ENCODE measurements at places on chromosomes 3 and 15.

DNA sequence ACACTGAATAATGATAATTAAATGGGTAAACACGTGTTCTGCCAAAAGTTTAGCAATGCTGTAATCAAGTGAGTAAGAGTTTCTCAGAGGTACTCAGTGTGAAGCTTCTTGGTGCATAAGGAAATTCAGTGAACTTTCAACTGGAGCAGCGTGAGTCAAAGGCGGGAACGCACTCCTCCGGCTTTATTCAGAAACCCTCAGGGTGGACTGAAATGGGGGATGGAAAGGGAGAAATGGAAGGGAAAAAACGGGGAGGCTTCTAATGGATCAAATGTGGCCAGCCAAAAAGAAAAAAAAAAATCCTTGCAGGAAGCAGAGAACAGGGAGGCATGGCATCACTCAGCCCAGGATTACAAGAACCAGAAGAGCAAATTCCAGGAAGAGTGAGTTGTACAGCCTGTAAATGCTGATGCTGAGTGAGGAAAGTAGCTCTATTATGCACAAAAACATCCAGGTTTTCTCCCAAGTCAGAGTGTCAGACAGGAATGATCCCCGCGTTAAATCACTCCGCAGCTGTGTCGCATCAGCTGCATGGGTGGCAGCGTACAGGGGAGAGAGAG, 85.3 kb downstream of the ASB7 start:
- DNase-seq, result no peak

GRCh38 chr3:191972714-191973398, 511.9 kb downstream of the PYDC2 start:
- DNase-seq, result no peak

DNA sequence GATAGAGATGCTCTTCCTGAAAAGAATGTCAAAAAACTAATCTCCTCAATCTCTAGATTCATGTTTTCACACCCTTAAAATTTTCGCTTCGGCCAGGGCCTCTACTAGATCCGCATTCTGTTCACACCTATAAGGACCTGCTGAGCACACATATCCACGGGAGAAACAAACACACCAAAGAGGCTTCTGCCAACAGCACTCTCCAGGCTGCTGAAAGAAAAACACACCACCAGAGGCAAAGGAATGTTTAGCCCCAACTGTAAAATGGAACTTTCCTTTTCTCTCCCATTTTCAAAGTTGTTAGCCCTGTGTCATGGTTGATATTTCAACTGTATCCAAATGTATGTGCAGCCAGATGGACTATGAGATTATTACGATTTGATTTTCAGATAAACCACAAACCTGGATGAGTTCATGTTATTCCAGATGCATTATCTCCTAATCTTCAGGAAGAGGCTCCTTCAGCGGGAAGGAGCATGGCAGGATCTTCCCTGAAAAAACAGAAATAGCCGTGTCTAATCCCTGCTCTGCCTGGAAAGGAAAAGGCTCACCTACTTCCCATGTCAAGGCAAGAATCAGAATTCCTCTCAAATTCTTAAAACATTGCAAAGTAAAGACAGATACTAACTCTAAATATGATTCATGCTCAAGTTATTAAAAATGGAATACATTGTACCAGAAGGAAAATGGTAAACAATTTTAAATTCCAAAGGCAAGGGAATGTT, 442.7 kb upstream of the NR2F2 start:
- DNase-seq, result no peak

DNA sequence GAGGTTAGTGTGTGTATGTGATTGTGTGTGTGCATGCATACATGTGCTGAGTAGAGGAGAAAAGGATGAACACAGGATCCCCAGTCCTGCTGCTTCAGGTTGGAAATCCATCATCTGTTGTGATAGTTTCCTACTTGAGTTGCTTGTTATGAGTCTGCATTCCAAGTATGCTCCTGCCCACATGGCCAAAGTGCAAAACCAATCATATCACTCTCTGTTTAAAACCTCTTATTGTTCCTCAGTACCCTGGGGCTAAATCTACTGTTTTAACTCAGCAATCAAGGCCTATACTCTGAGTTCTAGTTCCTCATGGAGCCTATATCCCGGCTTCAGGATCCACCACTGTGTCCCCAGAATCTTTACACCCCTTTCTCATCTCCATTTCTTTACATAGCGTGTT, 139.9 kb upstream of the TLE3 start:
- DNase-seq, result no peak

- DNase-seq, result no peak
These were observed 408.6 kb downstream of the PDCD6IP start for GRCh38 chr3:34207002-34207401.

- DNase-seq, result no peak
These were observed 27.8 kb upstream of the ALDH1L1 start for GRCh38 chr3:126208182-126208581.

DNA sequence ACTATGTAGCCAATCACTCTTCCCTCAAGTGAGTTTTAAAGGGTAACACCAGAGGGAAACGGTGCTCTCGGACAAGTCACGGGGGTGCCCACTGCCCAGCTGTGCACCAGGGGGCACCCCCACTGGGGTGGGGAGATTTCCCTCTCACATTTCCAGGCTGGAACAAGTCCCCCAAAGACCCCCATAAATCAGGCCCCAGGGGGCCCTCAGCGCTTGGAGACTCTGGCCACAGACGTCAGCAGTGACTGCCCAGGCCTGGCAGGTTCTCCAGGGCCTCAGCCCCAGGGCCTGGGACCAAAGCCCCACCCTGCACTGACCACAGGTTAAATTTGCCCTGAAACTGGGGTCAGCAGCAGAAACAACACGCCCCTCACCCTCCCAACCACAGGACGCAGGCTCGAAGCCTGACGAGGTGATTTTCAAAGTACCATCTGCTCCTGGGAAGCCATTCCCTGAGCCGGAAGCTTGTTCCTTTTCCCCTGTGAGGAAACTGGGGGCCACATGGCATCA, 17.0 kb downstream of the XXYLT1 start:
- no peak for DNase-seq

DNA sequence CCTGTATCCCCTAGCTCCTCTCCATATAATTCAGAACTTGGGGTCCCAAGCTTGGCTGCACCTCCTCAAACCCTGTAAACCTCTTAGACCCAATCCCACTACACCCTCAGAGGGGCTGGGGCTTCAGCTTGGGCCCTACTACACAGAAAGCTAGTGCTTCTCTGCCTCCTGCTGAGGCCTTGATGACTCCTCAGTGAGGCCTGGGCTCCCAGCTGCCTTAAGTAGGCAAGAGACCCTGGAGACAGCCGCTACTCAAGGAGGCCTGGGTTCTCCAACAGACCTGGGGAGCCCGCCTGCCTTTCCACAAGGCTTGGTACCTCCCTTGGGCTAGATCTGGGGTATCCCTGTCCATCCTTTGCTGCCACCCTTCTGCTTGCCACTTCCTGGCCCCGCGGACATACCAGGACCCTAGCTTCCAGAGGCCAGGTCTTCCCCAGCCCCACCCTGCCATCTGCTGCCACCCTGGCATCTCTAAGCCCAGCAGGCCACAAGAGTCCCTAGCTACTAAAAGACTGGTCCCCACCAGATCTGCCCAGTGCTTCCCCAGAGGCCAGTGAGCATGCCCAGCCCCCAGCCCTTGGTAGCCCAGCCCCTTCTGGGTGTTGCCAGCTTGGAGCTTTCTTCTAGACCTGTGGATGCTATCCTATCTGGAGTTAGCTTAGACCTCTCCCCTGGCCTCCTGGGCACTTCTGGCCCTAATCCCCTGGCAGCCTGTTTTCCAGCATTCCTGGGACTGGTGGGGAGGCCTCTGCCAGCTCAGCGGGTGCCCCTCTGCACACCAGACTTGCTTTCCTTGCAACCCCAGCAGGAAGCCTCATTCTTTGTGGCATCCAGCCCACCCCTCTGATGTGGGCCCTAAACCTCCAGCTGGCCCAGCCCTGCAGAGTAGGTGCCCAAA, 13.7 kb downstream of the C15orf39 start:
- DNase-seq, result no peak

- peak; percentile 72 for DNase-seq
These were observed 195.9 kb downstream of the EPHB1 start for GRCh38 chr3:134991003-134991402.

GRCh38 chr3:177069514-177070329, 127.6 kb downstream of the TBL1XR1 start:
- DNase-seq, result no peak

- DNase-seq, result no peak
These were observed 12.4 kb downstream of the MOBP start for GRCh38 chr3:39479701-39480414.

GRCh38 chr15:39207532-39208115, 373.3 kb upstream of the THBS1 start:
- DNase-seq, result no peak

GRCh38 chr3:13590841-13591520, 42.1 kb downstream of the FBLN2 start:
- DNase-seq, result no peak

DNA sequence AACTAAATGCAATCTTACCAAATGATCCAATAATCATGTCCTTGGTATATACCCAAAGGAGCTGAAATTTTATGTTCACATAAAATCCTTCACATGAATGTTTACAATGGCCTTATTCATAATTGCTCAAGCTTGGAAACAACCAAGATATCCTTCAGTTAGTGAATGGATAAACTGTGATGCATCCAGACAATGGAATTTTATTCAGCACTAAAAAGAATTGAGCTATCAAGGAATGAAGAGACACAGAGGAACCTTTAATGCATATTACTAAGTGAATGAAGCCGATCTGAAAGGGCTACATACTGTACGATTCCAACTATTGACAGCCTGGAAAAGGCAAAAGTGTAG, 168.4 kb downstream of the PDE8A start:
- no peak for DNase-seq

DNA sequence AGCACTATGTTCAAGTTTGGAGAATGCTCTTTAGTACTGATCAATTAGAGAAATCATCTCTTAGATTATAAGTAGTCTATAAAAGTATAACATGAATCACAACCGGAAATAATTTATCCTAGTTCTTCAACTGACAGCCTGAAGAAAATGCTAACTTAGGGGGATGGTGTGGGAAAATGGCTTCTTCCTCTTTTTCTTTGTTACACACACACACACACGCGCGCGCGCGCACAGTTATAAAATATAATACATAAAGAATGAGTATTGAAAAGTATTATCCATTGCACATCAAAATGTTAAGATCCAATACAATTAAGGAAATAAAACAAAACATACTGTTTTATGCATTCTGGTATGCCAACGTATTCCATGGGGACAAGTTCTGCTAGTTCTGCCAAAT, 11.2 kb upstream of the GTF2A2 start:
- DNase-seq, result no peak

- DNase-seq, result no peak
These were observed 7.9 kb downstream of the ANP32A start for GRCh38 chr15:68812597-68813431.

GRCh38 chr3:58474967-58475578, 16.8 kb upstream of the KCTD6 start:
- no peak for DNase-seq

GRCh38 chr15:40420071-40420713, 14.6 kb downstream of the IVD start:
- DNase-seq, result no peak

GRCh38 chr15:58900631-58901030, 32.8 kb downstream of the SLTM start:
- no peak for DNase-seq

DNA sequence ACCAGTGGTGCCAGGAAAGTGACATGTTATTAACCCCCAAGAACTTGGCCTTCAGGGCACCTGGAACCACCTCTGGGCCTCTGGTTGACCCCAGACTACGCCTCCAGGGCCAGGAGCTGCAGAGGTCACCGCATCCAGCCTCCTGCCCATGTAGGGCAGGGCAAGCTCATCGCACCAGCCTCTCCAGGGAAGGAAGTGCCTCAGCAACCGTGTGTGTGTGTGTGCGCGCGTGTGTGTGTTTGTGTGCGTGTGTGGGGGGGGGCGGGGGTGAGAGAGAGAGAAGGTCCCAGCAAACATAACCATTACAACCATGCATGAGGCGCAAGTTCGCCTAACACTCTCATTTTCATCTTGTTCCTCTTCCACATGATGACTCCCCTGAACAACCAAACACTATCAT, 31.8 kb downstream of the RAB6B start:
- no peak for DNase-seq

DNA sequence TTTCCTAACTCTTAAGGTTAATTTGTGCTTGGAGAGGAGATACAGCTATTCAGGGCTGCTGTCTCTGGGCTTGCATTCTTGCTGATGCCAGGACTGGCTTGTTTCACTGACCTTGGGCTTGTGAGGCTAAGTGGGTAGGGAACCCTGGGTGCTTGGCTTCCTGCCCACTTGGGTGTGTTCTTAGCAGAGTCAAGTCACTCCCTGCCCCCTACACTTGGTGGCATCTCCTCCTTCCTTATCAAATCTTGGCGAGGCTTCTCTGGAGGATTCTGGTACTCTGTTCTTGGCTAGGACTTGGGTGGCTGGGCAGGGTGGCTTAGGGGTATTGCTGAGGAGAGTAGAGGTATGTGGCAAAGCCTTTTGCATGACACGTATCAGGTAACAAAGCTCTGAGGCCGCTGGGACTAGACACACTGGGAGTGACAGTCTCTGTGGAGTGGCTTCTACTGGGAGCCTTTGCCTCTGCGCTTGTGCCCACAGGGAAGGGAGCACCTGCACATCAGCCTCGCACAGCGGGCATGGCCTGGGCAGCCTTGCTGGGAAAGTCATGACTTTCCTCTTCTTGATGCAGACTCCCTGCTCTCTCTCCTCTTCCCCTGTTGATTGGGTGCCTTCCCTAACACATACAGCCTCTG, 41.8 kb downstream of the CHCHD6 start:
- no peak for DNase-seq

- no peak for DNase-seq
These were observed 24.0 kb downstream of the OSBPL10 start for GRCh38 chr3:31957106-31957505.

GRCh38 chr15:88707771-88708654, 69.2 kb downstream of the ISG20 start:
- no peak for DNase-seq

- DNase-seq, result peak; percentile 55
These were observed 18.8 kb upstream of the SSUH2 start for GRCh38 chr3:8663177-8664061.

DNA sequence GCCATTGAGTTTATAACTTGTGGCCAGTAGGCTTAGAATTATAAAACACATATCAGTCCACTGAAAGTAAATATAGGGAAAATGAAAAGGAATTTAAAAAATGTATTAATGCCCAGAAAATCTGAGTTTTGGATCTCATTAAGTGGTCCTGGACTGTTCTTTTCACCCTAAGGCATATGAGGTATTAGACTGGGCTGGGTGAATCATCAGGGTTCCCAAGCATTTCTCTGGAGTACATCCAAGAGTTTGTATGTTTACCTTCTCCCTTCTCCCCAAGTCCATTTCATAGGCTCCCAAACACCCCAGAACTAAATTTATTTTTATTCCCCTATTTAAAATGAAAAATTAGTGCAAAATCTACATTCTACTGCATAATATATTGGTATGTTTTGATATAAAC, 31.9 kb upstream of the SPTSSB start:
- no peak for DNase-seq

- no peak for DNase-seq
These were observed 234.8 kb upstream of the ARPP21 start for GRCh38 chr3:35404571-35404970.

- DNase-seq, result no peak
These were observed 149.7 kb upstream of the SUCLG2 start for GRCh38 chr3:67804089-67804488.

All from NCI-H146 (cell line).